ENCODE measurements at places on chromosomes 2 and 18.

DNA sequence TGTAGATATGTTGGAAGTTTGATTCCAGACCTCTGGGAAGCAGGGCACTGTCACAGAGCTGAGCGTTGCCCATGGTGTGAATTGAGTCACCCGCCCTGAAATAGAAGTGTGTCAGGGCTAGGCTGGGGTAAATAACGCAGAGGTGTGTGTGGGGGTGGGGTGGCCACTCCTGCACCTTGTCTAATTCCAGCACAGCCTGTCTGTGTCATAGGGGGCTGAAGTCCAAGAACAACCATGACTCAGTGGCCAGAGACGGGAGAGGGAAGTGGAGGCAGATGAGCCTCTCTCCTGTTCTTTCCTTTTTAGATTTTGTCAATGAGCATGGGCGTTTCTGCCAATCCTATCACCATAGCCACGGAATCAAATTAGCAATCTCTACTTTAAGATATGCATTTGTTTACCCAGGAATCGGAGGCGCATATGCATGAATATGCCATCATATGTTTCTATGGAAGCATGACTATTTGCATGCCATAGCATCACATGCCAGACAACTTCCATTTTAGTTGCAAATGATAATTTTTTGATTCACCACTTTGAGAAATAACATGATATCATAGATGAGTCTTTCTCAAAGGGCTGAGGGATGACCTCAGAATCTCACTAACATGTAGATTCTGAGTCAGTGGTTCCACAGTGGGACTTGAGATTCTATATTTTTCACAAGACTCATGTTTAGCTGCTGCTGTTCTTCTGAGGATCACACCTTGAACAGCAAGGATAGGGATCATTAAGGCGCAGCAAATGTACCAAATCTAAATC, 852.9 kb downstream of the DCDC2C start:
- DNase-seq, result no peak

DNA sequence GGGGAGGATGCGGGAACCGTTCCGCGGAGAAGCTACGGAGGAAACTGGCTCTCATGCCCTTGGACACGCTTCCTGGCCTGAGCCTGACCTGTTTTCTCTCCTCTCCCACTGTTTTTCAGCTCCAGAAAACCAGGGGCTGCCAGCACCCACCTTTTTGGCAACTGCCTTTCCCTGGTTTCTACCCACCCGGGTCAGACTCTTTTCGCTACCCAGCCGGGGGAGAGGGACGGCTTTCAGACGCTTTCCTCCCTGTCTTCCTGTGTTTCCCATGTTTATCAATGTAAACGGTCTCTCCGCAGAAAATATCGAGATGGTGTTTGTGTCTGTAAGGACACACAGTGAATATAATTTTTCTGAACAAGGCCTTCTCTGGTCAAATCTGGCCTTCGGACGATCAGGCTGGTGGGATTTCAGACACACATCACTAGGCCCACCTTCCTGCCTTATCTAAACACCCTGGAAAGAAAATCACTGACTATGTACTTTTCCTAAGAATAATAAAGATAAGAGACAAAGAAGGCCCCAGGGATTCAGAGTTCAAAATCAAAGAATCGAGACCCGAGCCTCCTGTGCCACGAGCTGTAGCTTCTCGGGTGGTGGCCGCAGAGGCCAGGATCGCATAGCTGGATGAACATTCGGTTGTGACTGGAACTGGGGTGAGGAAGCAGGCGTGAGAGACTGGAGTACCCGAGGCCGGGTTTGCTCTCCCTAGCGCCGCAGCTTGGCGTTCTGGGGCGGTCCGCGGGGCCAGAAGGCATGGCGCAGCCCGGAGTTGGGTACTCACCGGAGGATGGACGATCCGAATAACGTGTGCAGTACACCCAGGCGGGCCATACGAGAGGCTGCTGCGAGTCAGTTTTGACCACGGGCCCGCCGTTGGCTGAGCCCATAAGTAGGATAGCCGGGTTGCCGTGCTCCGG, 1.7 kb downstream of the EN1 start:
- DNase-seq, result no peak

- DNase-seq, result no peak
Measured at GRCh38 chr2:28678944-28679343, 72.7 kb upstream of the PPP1CB start.

- DNase-seq, result no peak
Measured at GRCh38 chr18:70160073-70160678, 45.3 kb downstream of the RTTN start.

- DNase-seq, result no peak
Measured at GRCh38 chr2:11007331-11008264, 95.9 kb downstream of the KCNF1 start.

DNA sequence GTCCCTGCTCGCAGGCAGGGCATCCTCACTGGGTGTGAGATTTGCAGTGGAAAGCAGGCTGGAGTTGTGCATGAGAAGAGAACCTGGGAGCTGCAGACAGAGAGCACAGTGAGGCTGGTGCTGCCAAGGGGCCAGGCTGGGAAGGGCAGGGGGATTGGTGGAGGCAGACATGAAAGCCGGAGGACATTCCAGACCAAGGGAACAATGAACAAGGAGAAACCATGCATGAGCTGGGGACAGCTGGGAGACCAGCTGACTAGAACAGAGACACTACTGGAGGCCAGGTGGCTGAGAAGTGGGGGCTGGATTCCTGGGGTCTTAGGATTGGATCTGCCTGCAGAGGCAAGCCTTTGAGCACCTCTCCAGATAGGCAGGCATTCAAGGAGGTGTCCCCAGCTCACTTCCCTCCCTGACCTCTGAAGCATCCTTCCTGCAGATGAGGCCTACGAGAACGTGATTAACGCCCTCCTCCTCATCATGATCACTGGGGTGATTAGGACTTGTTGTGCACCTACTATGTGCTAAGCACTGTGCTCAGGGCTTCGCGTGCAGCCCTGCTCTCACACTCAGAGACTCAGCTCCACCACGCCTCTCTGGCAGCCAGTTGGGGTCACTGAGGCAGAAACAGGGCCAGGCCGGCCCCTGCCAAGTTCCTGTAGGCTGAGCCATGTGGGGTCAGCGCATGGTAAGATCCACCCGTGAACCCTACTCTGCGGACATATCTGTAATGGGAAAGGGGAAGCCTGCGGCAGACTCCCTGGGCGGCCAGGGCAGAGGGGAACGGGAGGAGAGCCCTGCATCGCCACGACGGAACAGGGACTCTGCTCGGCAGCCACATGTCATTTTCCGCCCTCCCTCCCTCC, 74.8 kb upstream of the SLC66A3 start:
- no peak for DNase-seq

- no peak for DNase-seq
Measured at GRCh38 chr2:61249521-61250071, 87.6 kb downstream of the C2orf74 start.

All from nucleus accumbens (tissue), 56 donors.